K562 (cell line): ENCODE measurements at places on chromosomes 2 and 18.

DNA sequence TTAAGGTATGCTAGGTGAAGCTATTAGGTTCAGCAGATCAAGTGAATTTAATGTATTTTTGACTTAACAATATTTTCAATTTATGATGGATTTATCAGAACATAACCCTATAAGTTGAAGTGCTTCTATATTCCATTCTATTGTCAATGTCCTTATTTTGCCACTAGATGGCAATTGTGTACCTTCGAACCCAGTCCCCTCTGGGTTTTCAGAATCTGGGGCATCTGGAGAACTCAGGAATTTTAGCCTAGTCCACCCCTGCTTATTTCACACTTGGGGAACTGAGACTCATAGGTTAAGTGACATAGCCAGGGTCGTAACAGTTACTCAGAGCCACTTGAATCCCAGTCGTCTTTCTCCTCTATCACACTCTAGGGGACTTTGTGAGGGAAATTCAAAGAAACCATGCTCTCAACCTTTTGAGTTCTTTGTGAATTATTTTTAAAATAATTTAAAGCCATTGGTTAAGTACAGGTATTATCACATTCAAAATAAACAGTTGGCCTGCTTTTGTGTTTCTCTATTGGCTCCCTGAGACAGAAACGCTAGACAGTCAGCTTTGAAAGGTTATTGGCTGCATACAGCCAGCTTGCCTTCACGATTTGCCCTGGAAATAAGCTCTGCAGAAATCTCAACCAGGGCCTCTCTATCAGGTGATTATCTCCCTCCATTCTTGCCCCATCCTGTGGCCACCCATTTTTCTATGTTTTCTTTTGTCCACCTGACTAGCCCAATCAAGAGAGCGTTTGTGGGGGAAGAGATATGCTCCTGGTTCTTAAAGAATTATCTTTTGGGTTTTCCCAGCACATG lies 145.0 kb downstream of the TTC27 start:
- peak; percentile 60 for DNase-seq

GRCh38 chr2:4370422-4371090 lies 667.2 kb downstream of the DCDC2C start:
- no peak for DNase-seq

DNA sequence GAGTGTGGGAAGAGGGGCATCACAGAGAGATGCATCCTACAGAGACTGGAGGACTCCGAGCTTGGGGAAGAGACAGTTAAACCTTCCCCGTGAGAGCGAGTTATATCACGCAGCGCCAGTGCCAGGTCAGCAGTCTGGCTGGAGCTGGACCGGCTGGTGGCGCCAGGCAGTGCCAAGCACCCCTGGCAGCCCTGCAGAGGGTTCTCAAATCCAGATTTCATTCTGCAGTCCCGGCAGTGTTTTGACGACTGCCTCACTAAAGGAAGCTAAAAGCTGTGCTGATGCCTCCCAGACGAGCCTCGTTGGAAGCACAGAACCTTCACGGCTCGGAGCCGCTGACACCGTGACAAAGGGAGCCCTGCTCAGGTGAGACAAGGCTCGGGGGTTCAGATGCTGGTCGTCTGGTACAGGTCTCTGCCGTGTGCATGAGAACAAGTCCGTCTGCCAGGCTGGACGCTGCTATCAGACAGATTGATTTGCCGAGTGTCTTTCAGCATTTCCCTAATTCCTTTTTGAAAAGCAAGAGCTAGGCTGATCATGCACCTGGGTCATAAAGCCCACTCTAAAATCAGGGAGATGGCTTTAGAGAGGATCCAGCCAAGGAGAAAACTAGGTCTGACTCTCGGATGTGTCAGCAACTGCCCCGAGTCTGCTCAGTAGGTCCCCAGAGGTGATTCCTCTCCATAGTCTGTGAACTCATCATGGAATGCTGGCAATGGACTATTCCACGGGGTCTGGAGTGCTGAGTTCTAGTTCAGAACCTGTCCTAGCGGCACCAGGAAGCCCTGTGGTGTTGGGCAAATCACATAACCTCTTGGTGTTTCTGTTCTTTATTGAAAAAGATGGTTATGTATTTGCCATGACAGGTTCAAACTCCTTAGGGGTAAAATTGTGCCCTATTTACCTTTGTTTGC lies 240.6 kb downstream of the SOX11 start:
- no peak for DNase-seq

GRCh38 chr18:73749304-73749703 lies 398.3 kb downstream of the FBXO15 start:
- no peak for DNase-seq
